ENCODE measurements at places on chromosomes 7 and 10. TPM values are rescaled to one million over a fixed set of nuclear protein-coding genes. Genes with fewer than 3 reads are reported as not detected.

DNA sequence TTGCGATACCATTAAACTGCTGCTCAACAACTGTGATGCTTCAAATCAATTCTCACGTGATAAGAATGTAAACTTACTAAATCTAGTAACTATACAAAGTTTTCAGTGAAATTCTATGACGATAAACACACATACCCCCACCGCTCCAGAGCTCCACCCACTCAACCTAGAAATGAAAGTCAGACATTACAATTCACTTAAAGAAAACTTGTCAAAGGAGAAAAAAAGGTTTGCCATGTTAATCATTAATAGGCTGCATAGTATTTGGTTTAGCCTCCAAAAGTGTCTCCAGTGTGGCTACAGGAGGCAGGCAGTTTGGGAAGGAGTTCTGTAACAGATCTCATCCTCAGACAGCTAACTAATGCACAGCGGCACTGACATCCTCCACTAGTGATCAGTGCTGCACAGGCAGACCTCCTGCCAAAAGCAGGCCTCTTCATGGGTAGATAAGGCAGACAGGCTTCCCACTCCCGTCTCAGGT is 3.1 kb downstream of the HERPUD2 start:
- DNase-seq: peak; percentile 61

DNA sequence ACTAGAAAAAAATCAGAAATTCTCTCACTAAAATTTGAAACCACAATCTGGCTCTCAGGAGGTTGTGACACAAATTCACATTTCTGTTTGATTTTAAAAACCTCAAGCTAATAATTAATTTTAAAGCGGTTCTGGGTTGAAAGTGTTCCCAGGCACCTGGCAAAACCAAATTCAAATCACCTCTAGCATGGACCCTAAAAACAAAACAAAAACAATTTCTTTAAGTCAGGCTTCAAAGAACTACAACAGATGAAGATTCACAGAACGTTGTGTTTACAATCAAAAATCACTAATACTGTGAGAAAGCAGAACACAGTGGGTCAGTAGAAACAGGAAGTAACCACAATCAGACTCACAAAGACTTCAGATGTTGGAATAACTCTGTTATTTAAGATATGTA is 7.2 kb upstream of the RELN start:
- no peak for DNase-seq

- no peak for DNase-seq
Measured at GRCh38 chr10:50991456-50992355, 82.6 kb upstream of the PRKG1 start.

The LRRC61 gene
- total RNA-seq: 13.0 TPM

The WNT2 gene
- total RNA-seq: not detected
